ENCODE measurements at places on chromosomes 13 and 19. TPM values are rescaled to one million over a fixed set of nuclear protein-coding genes. Genes with fewer than 3 reads are reported as not detected.

The OLFM4 gene
- 0.28 TPM for polyA plus RNA-seq

The PDX1 gene
- not detected for polyA plus RNA-seq

The LILRA5 gene
- polyA plus RNA-seq = 0.71 TPM

The NALCN gene
- polyA plus RNA-seq = 0.35 TPM

The RNF17 gene
- polyA plus RNA-seq = 0.26 TPM

- no peak for DNase-seq
Observed at GRCh38 chr19:12095111-12095790, 30.7 kb downstream of the ZNF844 start.

- DNase-seq = no peak
Observed at GRCh38 chr13:62110079-62110478, 694.4 kb upstream of the PCDH20 start.

- DNase-seq = no peak
Observed at GRCh38 chr13:64749301-64749700, 2480.8 kb downstream of the PCDH9 start.

DNA sequence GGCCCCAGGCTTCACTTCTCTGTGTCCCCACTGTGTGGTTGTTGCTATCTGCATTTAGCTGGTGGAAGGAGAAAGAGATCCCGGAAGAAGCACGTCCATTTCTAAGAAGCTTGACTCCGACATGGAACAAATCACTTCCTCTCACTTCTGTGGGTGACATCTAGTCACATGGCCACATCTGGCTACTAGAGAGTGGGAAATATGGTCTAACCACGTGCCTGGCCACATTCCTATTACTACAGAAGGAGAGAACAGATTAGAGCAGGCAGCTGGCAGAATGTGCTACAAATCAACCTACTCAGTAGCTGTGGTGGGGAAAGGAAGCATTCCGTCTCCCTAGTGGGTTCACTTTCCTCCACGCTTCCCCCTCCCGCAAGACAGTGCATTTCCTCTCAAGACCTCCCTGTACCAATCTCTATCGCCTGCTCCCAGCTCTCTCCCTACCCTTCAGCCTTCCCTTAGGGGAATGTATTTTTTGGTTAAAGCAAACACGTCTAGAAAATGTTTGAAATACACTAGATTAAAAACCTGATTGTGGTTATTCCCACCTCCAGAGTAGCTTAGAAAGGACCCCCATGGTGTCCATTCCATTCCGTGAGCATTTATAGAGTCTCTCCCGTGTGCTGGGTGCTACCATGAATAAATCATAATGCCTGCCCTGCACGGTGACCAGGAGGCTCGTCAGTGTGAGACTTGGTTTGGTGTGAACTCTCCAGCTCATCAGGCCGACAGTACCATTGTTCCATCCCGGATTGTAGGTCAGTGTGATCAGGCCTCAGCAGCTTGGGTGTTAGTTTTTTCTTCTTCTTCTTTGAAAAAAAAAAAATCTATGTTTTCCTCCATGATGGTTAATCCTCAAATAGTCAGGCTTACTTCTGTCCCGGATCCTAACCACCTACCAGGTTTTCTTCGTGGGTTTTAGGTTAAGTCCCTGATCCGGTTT lies 8.0 kb upstream of the AMER2 start:
- no peak for DNase-seq

GRCh38 chr13:76813891-76814290 lies 72.3 kb downstream of the KCTD12 start:
- DNase-seq = no peak

- no peak for DNase-seq
Observed at GRCh38 chr13:57553932-57554331, 77.6 kb upstream of the PCDH17 start.

GRCh38 chr19:32921624-32922023 lies 50.1 kb downstream of the CEP89 start:
- no peak for DNase-seq

- no peak for DNase-seq
Observed at GRCh38 chr13:34413538-34414210, 528.4 kb upstream of the NBEA start.

DNA sequence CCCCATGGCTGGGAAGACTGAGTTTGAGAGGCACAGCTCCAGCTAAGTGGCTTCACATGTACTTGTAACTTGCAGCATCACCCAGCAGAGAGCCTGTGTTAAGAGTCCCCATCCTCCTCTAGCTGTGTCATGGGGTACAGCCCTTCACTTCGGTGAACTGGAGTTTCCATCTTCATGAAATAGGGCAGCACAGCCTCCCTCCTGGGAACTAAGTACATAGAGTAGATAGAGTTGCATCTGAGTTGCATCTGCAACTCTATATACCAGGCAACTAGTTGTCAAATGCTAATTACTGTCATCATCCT lies 1.2 kb downstream of the PRDX2 start:
- no peak for DNase-seq

GRCh38 chr19:48400018-48400742 lies 6.7 kb downstream of the GRIN2D start:
- DNase-seq = no peak

GRCh38 chr13:44298314-44298713 lies 75.3 kb upstream of the SERP2 start:
- no peak for DNase-seq

DNA sequence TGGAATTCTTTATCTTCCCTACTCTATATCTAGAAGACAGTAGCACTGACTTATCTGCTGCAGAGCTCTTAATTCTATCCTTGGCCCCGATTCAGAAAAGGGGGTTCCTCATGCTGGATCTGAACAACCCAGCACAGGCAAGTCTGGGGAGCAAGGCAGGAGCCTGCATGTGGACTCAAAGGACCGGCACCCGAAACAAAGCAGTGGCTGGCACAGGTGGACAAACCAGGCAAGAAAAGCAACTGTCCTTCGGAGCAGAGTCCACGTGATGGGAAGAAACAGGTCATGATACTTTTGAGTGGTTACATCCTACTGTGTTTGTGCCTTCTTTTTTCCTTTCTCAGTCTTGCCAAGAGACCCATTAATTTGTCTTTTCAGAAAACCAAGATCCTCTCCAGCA lies 38.3 kb downstream of the GPR42 start:
- no peak for DNase-seq

DNA sequence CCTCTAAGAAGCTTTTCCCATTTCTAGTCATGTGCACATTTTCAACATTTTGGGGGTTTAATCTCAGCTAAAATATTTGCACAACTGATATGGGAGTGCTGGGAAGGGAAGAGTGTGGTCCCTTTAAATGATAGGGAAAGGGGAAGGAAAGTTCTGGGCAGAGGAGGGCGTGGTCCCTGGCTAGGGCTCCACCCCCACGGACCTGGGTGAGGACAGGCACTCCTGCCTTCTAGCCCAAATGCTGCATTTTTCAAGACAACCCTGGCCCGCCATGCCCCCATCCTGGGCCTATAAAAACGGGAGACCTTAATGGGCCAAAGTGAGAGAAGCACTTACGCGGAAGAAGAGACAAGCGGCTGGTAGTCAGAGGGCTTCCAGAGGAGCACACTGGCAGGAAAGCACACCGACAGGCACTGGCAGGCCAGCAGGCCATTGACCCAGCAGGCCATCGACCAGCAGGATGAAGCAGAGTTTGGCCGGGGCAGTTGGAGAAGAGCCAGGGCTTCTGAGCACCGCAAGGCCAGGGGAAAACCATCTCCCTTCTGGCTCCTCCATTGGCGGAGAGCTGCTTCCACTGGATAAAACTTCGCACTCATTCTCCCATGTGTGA lies 266.7 kb downstream of the SPRY2 start:
- DNase-seq = no peak

DNA sequence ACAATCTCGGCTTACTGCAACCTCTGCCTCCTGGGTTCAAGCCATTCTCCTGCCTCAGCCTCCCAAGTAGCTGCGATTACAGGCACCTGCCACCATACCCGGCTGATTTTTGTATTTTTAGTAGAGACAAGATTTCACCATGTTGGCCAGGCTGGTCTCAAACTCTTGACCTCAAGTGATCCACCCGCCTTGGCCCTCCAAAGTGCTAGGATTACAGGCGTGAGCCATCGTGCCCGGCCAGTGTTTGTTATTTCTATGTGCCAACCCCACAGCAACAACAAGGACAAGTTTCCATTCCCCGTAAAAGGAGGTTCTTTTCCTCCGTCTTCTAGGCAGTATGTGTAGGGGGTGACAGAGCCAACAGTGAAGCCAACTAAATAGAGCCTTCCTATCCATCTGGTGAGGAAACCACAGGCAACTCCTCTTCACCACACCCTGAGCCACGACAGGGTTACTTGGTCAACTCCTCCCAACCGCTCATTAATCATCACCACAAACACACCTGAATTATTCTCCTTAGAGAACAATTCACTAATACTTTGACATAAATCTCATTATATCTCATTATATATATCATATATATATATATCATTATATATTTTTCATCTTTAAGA lies 25.5 kb downstream of the FOXO1 start:
- no peak for DNase-seq
